ENCODE measurements at places on chromosomes 7 and 10.

GRCh38 chr7:56229631-56230030 lies 113.4 kb upstream of the NUPR2 start:
- DNase-seq: no peak

DNA sequence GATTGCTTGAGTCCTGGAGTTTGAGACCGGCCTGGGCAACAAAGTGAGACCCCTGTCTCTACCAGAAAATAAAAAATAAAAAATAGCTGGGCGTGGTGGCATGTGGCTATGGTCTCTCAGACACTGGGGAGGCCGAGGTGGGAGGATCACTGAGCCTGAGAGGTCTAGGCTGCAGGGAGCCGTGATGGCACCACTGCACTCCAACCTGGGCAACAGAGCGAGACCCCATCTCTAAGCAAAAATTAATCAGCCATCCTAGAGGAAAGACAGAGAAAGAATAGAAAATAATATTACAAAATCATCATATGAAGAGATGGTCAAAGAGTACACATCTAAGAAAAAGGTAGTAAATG lies 4.9 kb upstream of the EPHB4 start:
- DNase-seq: no peak

DNA sequence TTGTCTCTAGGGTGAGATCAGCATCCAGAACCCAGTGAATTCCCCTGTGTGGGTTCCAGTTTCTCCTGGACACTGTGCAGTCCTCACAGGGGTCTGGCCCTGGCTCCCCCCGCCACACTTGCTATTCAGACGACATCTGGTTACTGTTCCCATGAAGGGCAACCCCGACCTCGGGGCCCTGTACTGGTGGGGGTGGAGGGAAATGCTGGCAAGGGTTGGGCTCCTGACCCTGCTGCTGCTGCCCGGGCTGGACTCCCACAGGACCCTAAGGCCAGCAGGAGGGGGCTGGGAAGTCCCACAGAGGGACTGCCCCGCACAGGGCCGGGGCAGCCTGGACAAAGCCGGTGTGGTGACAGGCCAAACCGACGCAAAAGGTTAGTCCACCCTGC lies 768 bp upstream of the CPA1 start:
- no peak for DNase-seq

- DNase-seq: no peak
Measured at GRCh38 chr10:69268761-69269416, 9.4 kb upstream of the HK1 start.

- DNase-seq: no peak
Measured at GRCh38 chr7:11153694-11154093, 180.0 kb downstream of the PHF14 start.
